Sigmoid colon (tissue), 7 donors: ENCODE measurements at places on chromosomes 13 and 19. TPM values are rescaled to one million over a fixed set of nuclear protein-coding genes. Genes with fewer than 3 reads are reported as not detected.

DNA sequence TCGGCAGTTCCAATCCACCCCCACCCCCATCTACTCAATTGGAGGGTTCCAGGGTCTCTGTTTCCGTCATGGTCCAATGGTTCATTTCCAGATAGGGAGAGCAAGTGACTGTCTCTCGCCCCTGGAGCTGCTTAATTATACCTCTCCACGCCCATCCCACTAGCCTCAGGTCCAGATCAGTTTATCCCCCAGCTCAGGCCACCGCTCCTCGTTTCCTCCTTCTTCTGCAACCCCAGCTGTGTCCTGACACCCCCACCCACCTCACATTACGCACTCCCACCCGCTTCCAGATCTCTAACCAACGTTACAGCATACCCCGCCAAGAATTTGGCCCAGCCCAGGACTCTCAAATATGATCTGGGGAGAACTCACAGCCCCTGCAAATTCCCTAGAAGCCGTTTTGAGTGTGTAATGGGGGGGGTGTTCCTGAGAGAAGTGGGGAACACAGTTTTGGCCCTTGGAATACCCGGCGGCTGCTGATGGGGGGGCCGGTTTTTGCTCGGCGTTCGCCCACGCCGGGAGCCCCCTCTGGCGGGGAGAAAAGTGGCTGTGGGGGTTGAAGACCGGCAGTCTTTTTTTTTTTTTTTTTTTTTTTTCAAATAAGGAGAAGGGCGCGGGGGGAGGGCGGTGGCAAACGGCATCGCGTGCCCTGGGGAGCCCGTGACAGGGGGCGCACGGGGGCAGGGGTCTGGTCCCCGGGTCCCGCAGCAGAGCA lies 1.7 kb upstream of the PDE4A start:
- no peak overlapping the region for H3K27ac ChIP-seq
- peaks cover 47% of the 10 kb centered on the region for H3K4me1 ChIP-seq
- H3K4me3 ChIP-seq: peak overlapping the region; percentile 18

DNA sequence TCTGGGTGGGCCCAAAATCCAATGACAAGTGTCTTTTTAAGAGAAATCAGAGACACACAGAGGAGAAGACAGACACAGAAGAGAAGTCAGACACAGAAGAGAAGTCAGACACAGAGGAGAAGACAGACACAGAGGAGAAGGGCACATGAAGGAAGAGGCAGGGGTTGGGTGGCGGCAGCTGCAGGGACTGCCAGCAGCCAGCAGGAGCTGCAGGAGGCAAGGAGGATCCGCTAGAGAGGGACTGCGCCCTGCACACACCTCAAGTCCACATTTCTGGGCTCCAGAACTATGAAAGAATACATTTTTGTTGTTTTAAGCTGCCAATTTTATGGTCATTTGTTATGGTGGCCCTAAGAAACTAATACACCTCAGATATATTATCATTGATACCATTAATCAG lies 140.6 kb downstream of the ZIC5 start:
- no peak overlapping the region for H3K27ac ChIP-seq
- no peak overlapping the region for H3K4me3 ChIP-seq
- no peaks in the 10 kb centered on the region for H3K36me3 ChIP-seq
- no peaks in the 10 kb centered on the region for H3K27me3 ChIP-seq
- no peak for DNase-seq
- no peaks in the 10 kb centered on the region for H3K4me1 ChIP-seq

- no peaks in the 10 kb centered on the region for H3K4me1 ChIP-seq
- no peaks in the 10 kb centered on the region for H3K27me3 ChIP-seq
- no peak for DNase-seq
- peak overlapping the region; percentile 93 for H3K27ac ChIP-seq
- no peak overlapping the region for H3K4me3 ChIP-seq
Measured at GRCh38 chr19:13729859-13730258, 34.5 kb upstream of the MRI1 start.

GRCh38 chr19:16834747-16835146 lies 5.5 kb downstream of the SIN3B start:
- H3K27ac ChIP-seq: no peak overlapping the region
- H3K27me3 ChIP-seq: no peaks in the 10 kb centered on the region
- peaks cover 20% of the 10 kb centered on the region for H3K36me3 ChIP-seq
- no peak for DNase-seq

- H3K27ac ChIP-seq: peak overlapping the region; percentile 63
- peak overlapping the region; percentile 37 for H3K4me3 ChIP-seq
- H3K36me3 ChIP-seq: no peaks in the 10 kb centered on the region
- peaks cover 43% of the 10 kb centered on the region for H3K27me3 ChIP-seq
- no peak for DNase-seq
Measured at GRCh38 chr13:52850396-52851136, 2.1 kb upstream of the PCDH8 start.

- H3K4me1 ChIP-seq: no peaks in the 10 kb centered on the region
- no peak overlapping the region for H3K27ac ChIP-seq
- no peak overlapping the region for H3K4me3 ChIP-seq
- H3K36me3 ChIP-seq: no peaks in the 10 kb centered on the region
- peaks cover 4% of the 10 kb centered on the region for H3K27me3 ChIP-seq
Measured at GRCh38 chr19:30386551-30387143, 14.5 kb downstream of the ZNF536 start.

DNA sequence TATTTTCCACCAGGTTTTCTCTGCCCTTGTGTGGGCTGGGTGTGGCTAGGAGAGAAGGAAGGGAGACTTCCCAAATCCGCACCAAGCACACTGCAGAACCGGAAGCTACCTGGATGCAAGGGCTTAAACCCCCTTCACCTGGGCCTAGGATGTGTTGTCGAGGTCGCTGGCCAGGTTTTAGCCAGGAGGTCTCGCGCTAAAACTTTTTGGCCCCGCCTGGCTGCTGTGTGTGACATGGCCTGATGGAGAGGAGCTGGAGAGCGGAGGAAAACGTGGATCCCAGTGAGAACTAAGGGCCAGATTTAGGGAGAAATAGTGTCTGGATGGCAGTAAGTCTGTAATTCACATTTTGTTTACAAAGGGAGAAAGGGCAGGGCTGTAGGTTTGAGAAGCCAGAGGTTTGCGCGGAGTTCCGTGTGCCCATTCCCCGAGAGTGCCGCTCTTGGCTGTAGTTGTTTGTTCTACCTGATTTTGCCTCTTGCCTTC lies 3.1 kb upstream of the TSHZ3 start:
- no peaks in the 10 kb centered on the region for H3K36me3 ChIP-seq
- peaks cover 27% of the 10 kb centered on the region for H3K4me1 ChIP-seq
- no peaks in the 10 kb centered on the region for H3K27me3 ChIP-seq
- peak overlapping the region; percentile 99 for H3K27ac ChIP-seq
- peak overlapping the region; percentile 98 for H3K4me3 ChIP-seq

- no peak overlapping the region for H3K4me3 ChIP-seq
- H3K4me1 ChIP-seq: no peaks in the 10 kb centered on the region
- H3K36me3 ChIP-seq: no peaks in the 10 kb centered on the region
- H3K27ac ChIP-seq: no peak overlapping the region
- no peak for DNase-seq
- no peaks in the 10 kb centered on the region for H3K27me3 ChIP-seq
Measured at GRCh38 chr13:86282442-86282841, 483.2 kb upstream of the SLITRK6 start.

GRCh38 chr19:556611-557382 lies 12.9 kb downstream of the GZMM start:
- DNase-seq: no peak
- H3K27ac ChIP-seq: no peak overlapping the region
- H3K27me3 ChIP-seq: no peaks in the 10 kb centered on the region
- peaks cover 17% of the 10 kb centered on the region for H3K4me1 ChIP-seq
- H3K4me3 ChIP-seq: no peak overlapping the region

- no peaks in the 10 kb centered on the region for H3K36me3 ChIP-seq
- H3K4me1 ChIP-seq: no peaks in the 10 kb centered on the region
- no peak overlapping the region for H3K27ac ChIP-seq
Measured at GRCh38 chr13:50891206-50891605, 18.4 kb upstream of the RNASEH2B start.

- no peak overlapping the region for H3K27ac ChIP-seq
- DNase-seq: no peak
- no peaks in the 10 kb centered on the region for H3K4me1 ChIP-seq
- no peak overlapping the region for H3K4me3 ChIP-seq
Measured at GRCh38 chr13:60282708-60283107, 114.3 kb upstream of the TDRD3 start.

DNA sequence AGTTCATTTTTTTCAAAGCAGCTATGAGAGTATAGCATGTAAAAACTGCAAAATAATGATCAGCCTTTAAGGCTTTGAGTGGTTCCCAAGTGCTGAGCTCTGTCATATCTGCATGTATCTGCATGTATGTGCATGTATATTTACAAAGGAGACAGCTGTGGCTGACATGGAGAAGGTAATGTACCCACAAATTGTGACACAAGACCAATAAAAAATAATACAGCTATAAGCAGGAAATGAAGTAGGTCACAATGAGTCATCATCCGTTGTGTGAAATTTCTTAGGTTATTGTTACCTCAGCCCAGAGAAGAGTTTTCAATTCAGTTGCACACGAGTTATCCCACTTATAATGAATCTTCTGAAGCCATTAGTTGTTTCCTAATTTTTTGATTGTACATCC lies 60.9 kb upstream of the MED4 start:
- no peak overlapping the region for H3K4me3 ChIP-seq
- no peak for DNase-seq
- H3K36me3 ChIP-seq: no peaks in the 10 kb centered on the region
- H3K27ac ChIP-seq: peak overlapping the region; percentile 38
- no peaks in the 10 kb centered on the region for H3K27me3 ChIP-seq

- no peak overlapping the region for H3K27ac ChIP-seq
- no peaks in the 10 kb centered on the region for H3K27me3 ChIP-seq
- H3K4me3 ChIP-seq: no peak overlapping the region
- DNase-seq: no peak
- no peaks in the 10 kb centered on the region for H3K4me1 ChIP-seq
- no peaks in the 10 kb centered on the region for H3K36me3 ChIP-seq
Measured at GRCh38 chr19:33963514-33963913, 166.8 kb downstream of the KCTD15 start.

DNA sequence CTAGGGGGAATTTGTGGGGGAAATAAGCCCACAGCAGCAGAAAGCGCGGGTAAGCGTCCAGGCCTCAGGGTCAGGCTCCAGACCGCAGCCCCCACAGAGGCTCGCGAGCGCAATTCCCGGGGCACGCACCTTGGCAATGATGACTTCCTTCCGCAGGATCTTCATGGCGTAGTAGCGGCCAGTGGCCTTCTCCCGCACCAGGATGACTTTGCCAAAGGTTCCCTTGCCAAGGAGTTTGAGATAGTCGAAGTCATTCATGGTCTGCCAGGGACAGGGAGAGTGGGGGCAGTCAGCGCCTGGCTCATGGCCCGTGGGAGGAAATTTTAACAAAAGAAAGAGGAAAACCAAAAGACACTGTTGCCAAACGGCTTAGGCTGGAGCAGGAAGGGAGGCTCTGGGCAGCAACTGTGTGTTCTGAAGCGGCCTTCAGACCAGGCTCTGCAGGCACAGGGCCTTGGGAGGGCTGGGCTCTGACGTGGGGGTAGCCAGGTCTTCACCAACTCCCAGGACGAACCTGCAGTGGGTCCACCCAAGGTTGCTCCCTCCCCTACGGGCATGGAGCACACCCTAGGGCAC lies 15.4 kb upstream of the CCNP start:
- DNase-seq: no peak
- H3K4me1 ChIP-seq: peaks cover 4% of the 10 kb centered on the region
- H3K36me3 ChIP-seq: peaks cover 42% of the 10 kb centered on the region
- H3K27ac ChIP-seq: peak overlapping the region; percentile 34

DNA sequence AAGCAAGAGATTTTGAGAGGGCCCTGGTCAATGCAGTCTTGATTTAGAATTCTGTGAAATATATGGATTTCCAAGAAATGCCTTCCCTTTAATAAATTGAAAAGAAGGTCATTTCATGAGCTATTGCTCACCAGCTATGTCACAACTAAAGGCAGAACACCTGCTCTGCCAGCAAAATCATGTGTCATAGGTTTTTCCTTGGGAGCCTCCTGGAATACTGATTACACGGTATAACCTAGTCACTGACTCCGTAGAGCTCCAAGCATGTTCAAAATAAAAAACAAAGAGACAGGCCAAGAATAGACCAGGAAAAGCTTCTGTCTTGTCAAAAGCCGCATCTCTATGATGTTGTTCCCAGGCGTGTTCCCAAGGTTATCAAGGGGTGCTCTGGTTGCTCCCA lies 45.5 kb downstream of the HSPH1 start:
- no peaks in the 10 kb centered on the region for H3K27me3 ChIP-seq
- H3K27ac ChIP-seq: no peak overlapping the region
- no peaks in the 10 kb centered on the region for H3K36me3 ChIP-seq
- H3K4me1 ChIP-seq: no peaks in the 10 kb centered on the region
- DNase-seq: no peak

GRCh38 chr19:44051650-44052402 lies at the start of gene ZNF223:
Gene ZNF223 (plus strand): TSS chr19:44052036. CDS start chr19:44055177, 3,141 bp downstream.
- peak within 1 kb of the TSS; percentile 78 for H3K27ac ChIP-seq
- no peaks in the 10 kb centered on the region for H3K27me3 ChIP-seq
- peaks cover 17% of the 10 kb centered on the region for H3K36me3 ChIP-seq

DNA sequence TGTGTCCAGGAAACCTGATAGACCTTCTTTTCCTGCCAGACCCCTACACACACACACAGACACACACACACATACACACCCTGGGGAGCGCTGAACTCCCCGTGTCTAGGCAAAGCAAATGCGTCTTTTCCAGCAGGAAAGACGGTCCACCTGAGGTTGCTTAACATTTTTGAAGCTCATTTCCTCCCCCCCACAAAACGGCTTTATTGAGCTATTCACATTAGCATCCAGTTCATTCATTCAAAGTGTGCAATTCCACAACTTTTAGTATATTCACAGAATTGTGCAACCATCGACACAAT lies 3.4 kb downstream of the GSX1 start:
- DNase-seq: no peak
- no peaks in the 10 kb centered on the region for H3K36me3 ChIP-seq
- H3K4me3 ChIP-seq: no peak overlapping the region
- H3K4me1 ChIP-seq: peaks cover 33% of the 10 kb centered on the region
- H3K27me3 ChIP-seq: peaks cover 50% of the 10 kb centered on the region

DNA sequence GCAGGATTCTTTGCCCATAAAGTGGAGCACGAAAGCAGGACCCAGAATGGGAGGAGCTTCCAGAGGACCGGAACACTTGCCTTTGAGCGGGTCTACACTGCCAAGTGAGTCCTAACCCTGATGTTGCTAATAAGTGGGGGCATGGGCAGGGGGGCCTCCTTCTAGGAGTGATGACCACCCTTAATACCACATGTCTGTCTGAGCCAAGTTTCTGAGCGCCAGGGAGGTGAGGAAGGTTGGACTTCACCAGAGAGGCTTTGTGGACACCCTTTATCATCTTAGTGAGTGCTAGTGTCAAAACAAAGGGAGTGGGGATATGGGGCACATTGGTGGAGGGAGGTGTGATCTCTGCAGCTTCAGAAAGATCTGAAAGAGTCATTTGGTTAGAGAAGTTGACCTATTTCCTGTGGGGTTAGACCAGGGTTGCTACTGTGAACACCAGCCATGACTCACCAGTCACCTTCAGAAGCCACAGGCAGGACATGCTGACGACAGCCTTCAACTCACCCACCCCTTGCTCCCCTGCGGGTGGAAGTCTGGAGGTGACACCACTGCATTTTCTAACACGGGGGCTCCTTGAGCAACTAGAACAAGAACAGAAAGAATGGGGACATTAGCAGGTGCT lies 8.8 kb downstream of the ALOX5AP start:
- no peaks in the 10 kb centered on the region for H3K27me3 ChIP-seq
- no peak for DNase-seq
- H3K4me3 ChIP-seq: no peak overlapping the region

- H3K27ac ChIP-seq: no peak overlapping the region
- no peak overlapping the region for H3K4me3 ChIP-seq
- no peaks in the 10 kb centered on the region for H3K36me3 ChIP-seq
- H3K4me1 ChIP-seq: no peaks in the 10 kb centered on the region
Measured at GRCh38 chr13:20706661-20707060, 3.2 kb downstream of the IL17D start.

The CBLC gene
- total RNA-seq: not detected

The AZU1 gene
- total RNA-seq: not detected

The CEACAM4 gene
- total RNA-seq: not detected

The ELAVL3 gene
- 3.0 TPM for total RNA-seq

The SHISA7 gene
- 0.36 TPM for total RNA-seq

The RPS5 gene
- 2,530 TPM for total RNA-seq

The IGFLR1 gene
- total RNA-seq: 2.5 TPM

The ZNF526 gene
- total RNA-seq: 3.9 TPM
